Dermis lymphatic vessel endothelial cell (primary cell): ENCODE measurements at places on chromosomes 2 and 18. TPM values are rescaled to one million over a fixed set of nuclear protein-coding genes. Genes with fewer than 3 reads are reported as not detected.

Gene RAPGEF4
- 18.8 and 23.8 TPM in 2 replicates for total RNA-seq

Gene CAPN14
- under 0.01 and 0.09 TPM in 2 replicates for total RNA-seq

Gene CTNNA2
- not detected in 2 replicates for total RNA-seq

Gene AGXT
- not detected in 2 replicates for total RNA-seq

Gene CNRIP1
- 38.8 and 40.2 TPM in 2 replicates for total RNA-seq

Gene ATP9B
- total RNA-seq: 28.1 and 35.2 TPM in 2 replicates

Gene CD226
- total RNA-seq: 1.2 and 1.5 TPM in 2 replicates

Gene HAAO
- not detected in 2 replicates for total RNA-seq

Gene PSMA8
- total RNA-seq: not detected in 2 replicates

Gene FSHR
- total RNA-seq: not detected in 2 replicates

Gene TTC39C
- total RNA-seq: 0.65 and 1.8 TPM in 2 replicates

Gene XIRP2
- under 0.01 and 0.09 TPM in 2 replicates for total RNA-seq

Gene TCF23
- not detected in 2 replicates for total RNA-seq

Gene UGT1A7
- under 0.01 TPM in 1 of 2 replicates, not detected in the other for total RNA-seq

Gene TUBA4B
- not detected in 2 replicates for total RNA-seq

Gene REG1B
- not detected in 2 replicates for total RNA-seq

Gene CHCHD5
- total RNA-seq: 5.6 and 8.3 TPM in 2 replicates

Gene DGUOK
- total RNA-seq: 41.2 and 45.0 TPM in 2 replicates

Gene CASP8
- 8.8 and 15.6 TPM in 2 replicates for total RNA-seq

Gene CLASP1
- 30.8 and 32.0 TPM in 2 replicates for total RNA-seq

Gene CAPG
- 30.9 and 39.5 TPM in 2 replicates for total RNA-seq

Gene MC5R
- not detected in 2 replicates for total RNA-seq

Gene LAMA1
- total RNA-seq: 0.09 and 0.22 TPM in 2 replicates

Gene UBE2F
- 37.9 and 40.1 TPM in 2 replicates for total RNA-seq

Gene CNTNAP5
- total RNA-seq: under 0.01 TPM in 1 of 2 replicates, not detected in the other

Gene ALKAL2
- not detected in 2 replicates for total RNA-seq

Gene HOXD13
- under 0.01 TPM in 1 of 2 replicates, not detected in the other for total RNA-seq

Gene RTP5
- total RNA-seq: not detected in 2 replicates

Gene MLPH
- 0.52 and 3.3 TPM in 2 replicates for total RNA-seq

Gene SERPINE2
- 2.2 and 2.4 TPM in 2 replicates for total RNA-seq

Gene CAD
- 21.6 and 22.9 TPM in 2 replicates for total RNA-seq

Gene CCDC85A
- total RNA-seq: 0.69 and 1.5 TPM in 2 replicates

Gene ABCB11
- not detected in 2 replicates for total RNA-seq

Gene LBX2
- 0.09 and 0.11 TPM in 2 replicates for total RNA-seq

Gene ANO7
- total RNA-seq: 1.2 and 3.0 TPM in 2 replicates

Gene CTAGE1
- not detected in 2 replicates for total RNA-seq

Gene MPP4
- 0.22 TPM in 1 of 2 replicates, not detected in the other for total RNA-seq

Gene AP1S3
- total RNA-seq: 0.65 and 0.95 TPM in 2 replicates

Gene CFAP210
- total RNA-seq: not detected in 2 replicates

Gene AQP12A
- total RNA-seq: not detected in 2 replicates

Gene ACKR3
- total RNA-seq: 6.4 and 13.4 TPM in 2 replicates

Gene OBSL1
- total RNA-seq: 25.6 and 32.1 TPM in 2 replicates

Gene PLB1
- 0.33 and 0.43 TPM in 2 replicates for total RNA-seq

Gene OSR1
- 0.54 and 1.5 TPM in 2 replicates for total RNA-seq

Gene EVA1A
- total RNA-seq: 17.0 and 25.4 TPM in 2 replicates

Gene LINC00305
- not detected in 2 replicates for total RNA-seq

Gene MALT1
- 21.1 and 21.5 TPM in 2 replicates for total RNA-seq

Gene MOGAT1
- total RNA-seq: not detected in 2 replicates

Gene GPR45
- not detected in 2 replicates for total RNA-seq

Gene L3MBTL4
- 2.7 and 8.8 TPM in 2 replicates for total RNA-seq
